ENCODE measurements at places on chromosomes 3 and 15. TPM values are rescaled to one million over a fixed set of nuclear protein-coding genes. Genes with fewer than 3 reads are reported as not detected.

DNA sequence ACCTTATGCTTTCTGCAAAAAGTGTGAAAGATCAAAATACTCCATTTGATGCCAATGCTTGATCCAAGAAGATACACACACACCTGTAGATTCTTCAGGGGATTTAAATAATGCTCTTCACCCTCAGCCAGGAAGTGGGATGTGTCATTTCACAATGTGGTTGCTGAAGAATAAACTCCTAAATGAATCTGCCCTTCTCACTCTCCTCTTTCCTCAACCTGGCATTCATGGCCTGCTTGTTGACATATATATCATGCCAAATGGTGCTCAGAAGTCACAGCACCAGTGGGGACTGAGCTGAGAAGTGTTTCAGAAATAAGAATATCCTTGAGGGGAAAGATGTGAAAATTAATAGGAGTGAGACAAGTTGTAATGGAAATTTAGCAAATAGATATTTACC lies 146.6 kb upstream of the ARHGEF26 start:
- DNase-seq: no peak

DNA sequence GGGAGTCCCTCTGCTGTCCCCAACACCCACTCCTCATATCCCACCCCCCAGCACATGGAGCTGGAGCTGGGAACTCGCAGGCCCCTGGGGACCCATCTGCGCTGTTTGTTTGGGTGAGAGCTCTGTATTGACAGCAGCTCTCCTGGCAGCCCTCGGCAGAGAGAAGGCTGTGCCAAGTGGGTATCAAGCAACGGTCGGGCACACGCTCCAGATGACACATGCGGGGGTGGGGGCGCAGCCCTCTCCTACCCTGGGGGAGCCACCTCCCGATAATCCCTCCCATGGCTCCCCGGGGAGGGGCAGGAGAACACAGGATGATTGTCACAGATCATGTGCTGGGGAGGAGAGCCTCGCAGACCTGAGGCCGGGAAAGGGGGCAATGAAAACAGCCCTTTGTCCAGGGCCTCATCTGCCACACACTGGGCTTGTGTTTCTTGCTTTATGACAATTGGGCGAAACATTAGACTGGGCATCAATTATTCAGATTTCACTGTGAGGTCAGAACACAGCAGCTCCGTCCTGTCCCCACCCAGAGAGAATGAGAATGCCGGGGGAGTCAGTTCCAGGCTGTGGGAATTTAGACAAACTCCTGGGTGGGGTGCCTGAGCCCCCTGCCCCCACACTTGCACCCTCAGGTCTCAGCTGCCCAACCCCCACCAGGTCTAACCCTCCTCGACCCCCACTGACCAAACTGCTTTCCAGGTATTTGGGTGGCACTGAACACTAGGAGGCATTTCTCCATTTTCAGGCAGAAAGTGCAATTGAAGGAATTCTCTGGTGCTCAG lies 46.4 kb upstream of the KLF13 start:
- DNase-seq: peak; percentile 43

- DNase-seq: no peak
These were observed 27.6 kb upstream of the ARL6 start for GRCh38 chr3:97736928-97737327.

GRCh38 chr3:31779514-31779913 lies 201.5 kb downstream of the OSBPL10 start:
- no peak for DNase-seq

DNA sequence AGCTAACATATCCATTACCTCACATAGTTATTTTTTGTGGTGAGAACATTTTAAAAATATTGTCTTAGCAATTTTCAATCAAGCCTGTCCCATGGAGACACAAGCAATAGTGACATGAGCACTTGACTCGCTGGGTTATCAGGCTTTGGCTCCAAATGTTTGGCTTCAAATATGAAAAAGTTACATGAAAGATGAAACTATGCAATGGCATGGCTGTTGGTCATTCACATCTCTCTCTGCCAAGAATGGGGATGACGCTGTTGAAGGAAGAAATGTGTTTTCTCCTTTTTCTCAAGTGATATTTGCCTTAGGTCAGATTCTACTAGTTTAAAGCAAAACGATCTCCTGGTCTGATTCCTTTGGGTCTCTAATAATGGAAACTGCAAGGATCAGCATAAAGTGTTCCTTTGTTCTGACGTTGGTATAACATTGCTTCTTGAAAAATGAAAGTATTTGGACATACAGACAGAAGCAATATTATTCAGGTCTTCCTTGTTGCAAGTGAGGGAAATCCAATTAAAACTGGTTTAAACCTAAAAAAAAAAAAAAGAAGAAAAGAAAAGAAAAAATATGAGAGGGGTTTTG lies 71.2 kb downstream of the SSUH2 start:
- DNase-seq: no peak

DNA sequence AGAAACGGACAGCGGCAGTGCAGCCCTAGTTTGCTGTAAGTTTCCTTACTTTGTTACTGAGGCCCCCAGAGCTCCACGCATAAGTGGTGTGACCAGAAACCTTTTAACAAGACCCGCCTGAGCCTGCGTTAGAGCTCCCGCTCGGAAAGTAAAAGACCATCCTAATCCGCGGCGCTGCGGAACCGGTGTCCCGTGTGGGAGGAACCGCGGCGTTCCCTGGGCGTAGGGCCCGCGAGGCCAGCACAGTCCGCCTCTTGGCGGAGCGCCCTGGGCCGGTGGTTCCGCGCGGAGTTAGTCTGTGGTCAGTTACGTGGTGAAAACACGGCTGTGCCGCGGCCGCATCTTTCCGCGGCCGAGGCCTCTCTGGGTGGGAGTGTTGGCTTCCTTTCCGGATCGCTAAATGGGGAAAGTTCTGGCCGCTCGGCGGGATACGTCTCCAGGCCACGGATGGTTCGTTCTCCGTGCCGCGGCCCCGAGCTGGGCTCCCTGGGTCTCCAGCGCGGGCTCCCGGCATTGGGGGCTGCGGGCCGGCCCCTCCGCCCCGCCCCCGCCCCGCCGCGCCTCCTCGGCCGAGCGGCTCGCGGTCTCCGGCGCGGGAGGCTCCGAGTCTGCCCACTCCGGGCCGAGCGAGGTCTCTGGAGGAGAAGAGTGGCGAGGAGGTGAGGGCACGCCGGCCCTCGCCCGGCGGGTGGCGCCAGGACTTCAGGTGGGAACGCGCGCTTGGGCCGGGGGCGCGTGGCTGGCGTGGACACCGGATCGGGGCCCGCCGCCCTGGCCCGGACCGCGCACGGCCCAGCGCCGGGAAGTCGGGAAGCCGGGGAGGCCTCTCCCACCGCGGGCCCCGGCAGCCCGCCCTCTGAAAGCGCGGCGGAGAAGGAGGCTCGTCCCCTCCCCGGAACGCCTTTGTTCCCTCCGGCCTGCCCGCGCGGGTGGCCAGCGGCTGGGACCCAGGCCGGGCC lies 754 bp downstream of the B3GNT5 start:
- DNase-seq: peak; percentile 46

- DNase-seq: no peak
These were observed 217.6 kb downstream of the SLCO3A1 start for GRCh38 chr15:92071045-92071634.

DNA sequence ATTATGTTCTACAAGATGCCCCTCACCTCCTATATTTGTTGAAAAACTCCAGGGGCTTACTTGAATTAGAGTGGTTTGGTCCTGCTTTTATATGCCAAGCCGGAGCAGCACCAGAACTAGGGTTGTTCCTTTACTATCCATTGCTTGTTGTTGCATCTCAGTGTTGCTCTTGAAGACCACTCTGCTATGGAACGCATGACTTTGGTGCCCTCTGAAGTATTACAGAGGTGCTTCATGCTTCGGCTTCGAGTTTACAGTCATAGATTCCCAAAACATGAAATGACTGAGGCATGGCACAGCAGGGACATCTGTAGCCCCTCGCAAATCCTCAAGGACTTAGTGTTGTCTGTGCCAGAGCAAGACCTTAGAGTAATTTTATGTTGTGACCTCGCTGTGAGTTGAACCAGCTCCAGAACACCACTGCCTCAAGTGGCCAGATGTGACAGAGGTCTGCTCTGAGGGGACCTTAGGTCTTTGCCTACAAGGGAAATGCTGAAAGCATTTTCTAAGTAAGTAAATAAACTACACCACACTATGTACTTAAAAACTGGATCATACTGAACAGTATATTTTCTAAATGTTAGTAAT lies 67.2 kb upstream of the SIAH2 start:
- DNase-seq: no peak

- DNase-seq: no peak
These were observed 29.6 kb downstream of the FSIP1 start for GRCh38 chr15:39752991-39753390.

DNA sequence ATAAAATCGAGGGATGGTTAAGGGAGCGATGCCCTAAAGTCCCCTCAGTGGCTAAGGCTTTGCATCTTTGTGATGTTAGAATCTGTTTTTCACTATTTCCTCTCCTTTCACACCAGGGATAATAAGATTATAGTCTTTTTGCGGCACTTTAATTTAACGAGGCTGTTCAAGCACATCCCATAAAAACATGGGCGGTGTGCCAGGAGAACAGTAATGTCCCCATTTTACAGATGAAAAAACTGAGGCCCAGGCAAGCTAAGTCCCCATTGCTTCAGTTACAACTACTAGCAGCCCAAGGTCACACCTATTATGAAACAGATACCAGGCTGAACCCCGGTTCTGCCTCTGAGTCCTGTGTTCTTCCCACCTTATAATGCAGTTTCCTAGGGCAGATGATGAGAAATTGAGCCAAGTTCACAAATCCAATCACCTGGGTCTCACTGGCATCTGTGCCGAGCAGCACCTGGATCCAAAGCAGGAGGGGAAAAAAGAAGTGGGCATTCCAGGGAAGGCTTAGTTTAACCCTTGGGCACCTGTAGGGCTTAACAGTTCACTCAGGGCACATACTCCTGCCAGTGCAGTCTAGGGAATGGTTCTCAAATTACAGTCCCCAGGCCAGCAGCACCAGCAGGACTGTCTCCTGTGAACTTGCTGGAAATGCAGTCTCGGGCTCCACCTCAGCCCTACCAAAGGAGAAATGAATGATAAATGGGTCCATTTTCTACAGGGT lies 169.3 kb downstream of the RAB11A start:
- DNase-seq: no peak

DNA sequence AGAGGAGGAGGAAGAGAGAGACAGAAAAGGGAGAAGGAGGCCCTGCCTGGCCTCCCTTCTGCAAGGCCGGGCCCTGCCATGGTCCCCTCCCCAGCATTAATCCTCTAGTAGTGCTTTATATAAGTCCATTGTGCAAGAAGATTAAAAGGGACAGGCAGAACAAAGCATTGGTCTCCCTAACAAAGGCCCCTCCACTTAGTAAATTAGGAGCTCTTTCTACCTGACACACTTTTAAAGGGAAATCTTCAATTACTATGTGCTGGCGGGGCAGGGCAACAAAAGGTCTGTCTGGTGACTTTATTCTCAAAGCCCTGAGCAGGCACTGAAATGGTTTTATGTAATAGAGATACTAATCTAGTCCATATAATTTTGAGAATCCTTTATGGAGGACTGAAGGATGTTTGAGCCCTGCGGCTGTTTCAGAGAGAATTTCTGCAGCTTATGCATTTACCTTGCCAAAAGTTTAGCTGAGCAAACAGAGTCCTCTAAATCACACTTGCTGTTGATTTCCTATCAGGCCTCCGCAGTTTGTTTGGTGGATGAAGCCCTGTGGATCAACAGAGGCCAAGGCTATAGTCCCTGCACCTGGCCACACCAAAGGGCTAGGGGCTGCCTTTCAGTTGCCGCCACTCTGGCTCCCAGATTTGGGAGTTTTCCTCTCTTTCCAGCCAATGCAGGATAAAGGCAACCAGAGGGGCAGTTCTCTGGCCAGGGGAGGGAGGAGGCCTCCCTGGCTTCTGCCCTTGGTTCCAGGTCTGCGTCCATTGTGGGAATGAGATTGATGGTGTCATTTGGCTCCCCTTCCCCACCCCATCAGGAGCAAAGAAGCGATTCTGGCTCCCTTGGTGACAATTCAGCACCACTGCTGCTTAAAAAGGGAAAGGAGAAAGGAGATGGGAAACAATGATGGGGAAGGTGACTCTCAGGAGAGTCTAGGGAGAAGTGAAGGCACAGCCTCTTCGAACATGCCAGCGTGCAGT lies 148.0 kb downstream of the MEGF11 start:
- no peak for DNase-seq

DNA sequence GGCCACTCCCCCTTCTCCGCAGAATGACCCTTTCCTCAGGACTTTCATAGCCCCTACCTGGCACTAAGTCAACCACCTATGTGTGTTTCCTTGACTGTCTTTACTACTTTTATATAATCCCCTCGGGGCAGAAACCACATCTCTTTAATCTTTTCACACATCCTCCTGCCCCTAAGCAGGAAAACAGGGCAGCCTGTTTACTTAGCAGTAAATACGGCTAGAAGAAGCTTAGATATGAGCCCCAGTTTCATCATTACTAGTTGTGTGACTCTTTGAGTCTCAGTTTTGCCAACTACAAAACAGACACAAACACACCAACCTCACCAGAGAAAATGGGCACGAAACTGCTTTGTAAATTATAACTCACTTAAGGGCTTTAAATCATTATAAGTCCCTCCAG lies 98.3 kb downstream of the CYP19A1 start:
- no peak for DNase-seq

- DNase-seq: no peak
These were observed 2.6 kb downstream of the PPP1R2 start for GRCh38 chr3:195540511-195540910.

- no peak for DNase-seq
These were observed 820.4 kb upstream of the ALCAM start for GRCh38 chr3:104546301-104546700.

Gene NEIL1
- 21.6 TPM for total RNA-seq

Gene RBP2
- not detected for total RNA-seq

Gene SLC28A1
- total RNA-seq: not detected

Gene SHISA5
- 81.1 TPM for total RNA-seq

Gene PTPN9
- total RNA-seq: 24.9 TPM

Gene HDAC11
- total RNA-seq: 10.2 TPM

Gene APOD
- 2.9 TPM for total RNA-seq

Gene CHST2
- 44.4 TPM for total RNA-seq

Gene PARP6
- total RNA-seq: 55.4 TPM

Measured in frontal cortex (tissue), 4 donors.